B cell (primary cell): ENCODE measurements at places on chromosomes 6 and 20. TPM values are rescaled to one million over a fixed set of nuclear protein-coding genes. Genes with fewer than 3 reads are reported as not detected.

DNA sequence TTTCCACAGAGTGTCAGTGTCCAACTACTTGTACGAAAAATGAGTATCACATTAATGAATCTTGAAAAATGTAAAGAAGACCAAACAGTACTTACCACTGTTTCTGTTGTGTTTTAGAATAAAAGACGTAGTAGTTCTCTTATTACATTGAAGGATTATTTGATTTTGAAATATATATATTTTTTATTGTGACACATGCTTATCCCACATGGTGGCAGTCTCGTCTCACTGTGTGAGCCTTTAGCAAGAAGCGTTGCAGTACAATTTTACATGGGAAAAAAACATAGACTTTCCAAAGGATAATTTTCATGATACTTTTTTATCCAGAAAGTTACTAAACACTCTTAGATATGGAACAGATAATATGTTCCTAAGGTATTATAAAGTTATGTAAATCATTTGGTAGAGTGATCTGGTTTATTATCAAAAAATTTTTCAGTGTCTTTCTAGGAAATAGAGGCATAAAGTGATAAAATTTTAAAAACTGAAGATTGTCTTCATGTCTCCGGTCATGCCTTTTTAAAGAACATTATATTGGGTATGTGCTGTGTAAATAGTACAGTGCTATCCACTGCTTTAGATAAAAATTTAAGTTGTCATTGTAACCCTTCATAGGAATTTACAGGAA, 117.5 kb upstream of the SAMD5 start:
- no peak for DNase-seq
- H3K27me3 ChIP-seq: no peaks in the 10 kb centered on the region
- no peak overlapping the region for H3K27ac ChIP-seq
- H3K36me3 ChIP-seq: no peaks in the 10 kb centered on the region
- no peaks in the 10 kb centered on the region for H3K4me1 ChIP-seq

DNA sequence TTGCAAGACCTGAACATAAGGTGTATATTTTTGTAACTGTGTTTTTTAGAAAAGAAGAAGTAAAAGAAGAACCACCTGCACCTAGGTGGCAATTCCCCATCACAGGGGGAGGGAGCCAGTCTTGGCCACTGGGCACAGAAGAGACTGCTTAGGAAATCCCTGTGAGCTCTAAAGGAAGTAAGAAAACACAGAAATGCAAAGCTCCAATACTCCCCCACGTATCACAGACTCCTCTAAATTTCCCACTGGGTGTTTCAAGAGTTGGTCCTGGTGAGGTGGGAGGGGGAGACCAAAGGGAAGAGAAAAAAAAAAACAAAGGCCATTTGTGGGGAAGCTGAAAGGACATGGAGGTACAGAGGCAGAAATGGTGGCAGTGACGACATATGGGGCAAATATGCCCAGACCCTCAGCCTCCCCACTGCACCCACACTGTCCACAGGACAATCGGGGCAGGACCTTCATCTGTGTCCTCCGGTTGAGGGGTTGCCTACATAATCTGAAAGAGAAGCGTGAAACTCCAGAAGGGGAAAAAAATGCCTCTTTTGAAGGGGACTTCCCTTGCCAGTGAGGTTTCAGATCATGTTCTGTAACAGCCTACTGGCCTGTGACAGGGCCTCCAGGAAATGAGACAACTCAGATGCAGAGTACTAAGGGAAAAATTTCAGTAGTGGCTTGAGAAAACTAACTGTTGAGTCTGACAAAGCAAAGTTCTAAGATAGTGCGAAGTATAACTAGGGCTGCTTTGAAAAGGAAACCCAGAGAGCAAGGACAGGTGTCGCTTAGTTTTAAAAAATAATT, 226.2 kb upstream of the MARCKS start:
- no peaks in the 10 kb centered on the region for H3K27me3 ChIP-seq
- H3K36me3 ChIP-seq: no peaks in the 10 kb centered on the region
- H3K4me1 ChIP-seq: peaks cover 92% of the 10 kb centered on the region
- peak overlapping the region; percentile 36 for H3K4me3 ChIP-seq

DNA sequence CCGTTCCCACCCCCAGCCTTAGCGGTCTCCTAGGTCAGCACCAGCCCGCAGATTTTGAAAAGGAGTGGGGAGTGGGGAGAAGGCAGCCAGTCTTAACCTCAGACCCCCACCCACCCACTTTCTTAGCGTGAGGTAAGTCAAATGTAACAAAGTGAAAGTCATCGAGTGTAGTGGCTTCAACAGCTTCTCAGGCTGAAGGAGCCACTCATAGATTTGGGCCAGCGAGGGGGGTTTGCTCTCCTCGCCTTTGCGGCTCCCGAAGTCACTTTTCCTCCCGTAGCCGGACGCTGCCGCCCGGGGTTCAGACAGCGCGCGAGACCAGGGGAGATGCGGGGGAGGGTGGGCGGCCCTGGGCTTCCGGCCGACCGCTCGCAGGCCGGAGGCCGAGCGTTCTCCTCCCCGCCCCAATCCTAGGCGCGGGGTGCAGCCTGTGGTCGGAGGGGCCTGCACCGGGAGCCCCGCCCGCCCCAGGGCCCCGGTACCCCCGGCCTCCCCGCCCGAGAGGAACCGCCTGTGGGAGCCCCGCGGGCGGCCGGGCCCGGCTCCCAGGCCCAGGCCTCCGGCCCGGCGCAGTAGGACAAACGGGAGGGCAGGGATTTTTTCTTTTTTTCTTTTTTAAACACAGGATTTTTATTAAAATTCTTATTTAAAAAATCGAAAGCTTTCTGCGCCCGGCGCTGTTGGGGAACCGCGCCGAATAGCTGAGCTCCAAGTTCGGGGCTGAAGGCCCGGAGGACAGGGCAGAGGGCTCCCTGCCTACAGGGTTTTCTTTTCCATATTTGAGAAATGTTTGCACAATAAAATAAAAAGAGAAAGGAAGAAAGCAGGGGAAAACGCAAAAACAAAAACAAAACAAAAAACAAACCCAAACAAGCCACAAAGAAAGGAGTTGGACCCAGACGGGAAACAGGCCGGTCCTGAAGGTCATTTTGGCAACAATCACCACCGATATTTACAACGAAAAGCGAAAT, 3.2 kb downstream of the NKX2-2 start:
- peaks cover 52% of the 10 kb centered on the region for H3K4me1 ChIP-seq
- H3K36me3 ChIP-seq: no peaks in the 10 kb centered on the region
- peak overlapping the region; percentile 56 for H3K4me3 ChIP-seq
- DNase-seq: peak; percentile 35
- peaks cover 69% of the 10 kb centered on the region for H3K27me3 ChIP-seq
- H3K27ac ChIP-seq: no peak overlapping the region

DNA sequence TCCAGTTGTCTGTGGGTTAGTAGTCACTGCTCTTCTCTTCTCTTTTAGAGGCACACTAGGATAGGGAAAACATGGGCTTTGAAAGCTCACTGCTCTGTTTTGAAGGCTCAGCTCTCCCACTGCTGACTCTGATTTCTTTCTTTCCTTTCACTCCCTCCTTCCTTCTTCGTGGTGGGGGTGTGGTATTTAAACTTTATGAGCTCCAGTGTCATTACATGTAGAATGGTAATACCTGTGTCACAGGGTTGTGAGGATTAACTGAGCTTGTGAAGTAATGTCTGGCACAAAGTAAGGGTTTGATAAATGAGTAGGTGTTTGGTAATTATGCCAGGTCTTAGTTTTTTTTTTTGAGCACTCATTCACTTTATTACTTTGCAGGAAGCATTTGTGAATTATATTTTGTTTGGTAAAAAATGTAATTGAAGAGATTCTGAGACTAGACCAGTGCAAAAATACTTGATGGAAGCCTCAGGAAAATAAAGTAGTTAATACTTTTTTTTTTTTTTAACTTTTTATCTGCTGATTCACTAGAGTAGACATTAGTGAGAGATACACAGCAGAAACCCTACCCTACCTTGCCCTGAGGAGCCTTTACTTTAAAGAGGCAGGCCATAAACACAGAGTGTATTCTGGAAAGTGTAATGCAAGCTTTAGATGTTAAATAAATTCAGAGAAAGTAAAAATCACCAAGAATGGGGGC, 17.3 kb downstream of the SMAP1 start:
- H3K27ac ChIP-seq: no peak overlapping the region
- DNase-seq: no peak

GRCh38 chr6:163866192-163866591, 451.7 kb downstream of the QKI start:
- no peak overlapping the region for H3K27ac ChIP-seq
- no peak for DNase-seq
- no peaks in the 10 kb centered on the region for H3K4me1 ChIP-seq
- no peak overlapping the region for H3K4me3 ChIP-seq

DNA sequence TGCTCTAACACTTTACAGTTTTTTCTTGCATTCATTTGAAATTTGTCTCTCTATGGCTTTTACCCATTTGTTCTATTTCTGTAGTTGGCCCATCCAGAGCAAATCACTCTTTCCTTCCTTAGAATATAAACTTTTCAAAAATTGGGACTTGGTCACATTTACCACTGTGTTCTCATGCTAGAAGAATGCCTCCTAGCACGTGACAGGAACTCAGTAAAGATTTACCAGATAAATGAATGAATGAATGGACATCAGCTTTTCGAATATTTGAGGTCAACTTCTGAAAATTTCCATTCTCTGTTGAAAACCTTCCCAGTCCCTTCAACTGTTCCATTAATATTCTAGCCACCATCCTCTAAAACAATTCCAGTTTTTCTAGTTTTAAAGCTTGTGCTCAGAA, 294.5 kb downstream of the CD83 start:
- H3K27ac ChIP-seq: no peak overlapping the region
- H3K36me3 ChIP-seq: no peaks in the 10 kb centered on the region
- DNase-seq: no peak
- H3K4me1 ChIP-seq: no peaks in the 10 kb centered on the region
- H3K4me3 ChIP-seq: no peak overlapping the region

DNA sequence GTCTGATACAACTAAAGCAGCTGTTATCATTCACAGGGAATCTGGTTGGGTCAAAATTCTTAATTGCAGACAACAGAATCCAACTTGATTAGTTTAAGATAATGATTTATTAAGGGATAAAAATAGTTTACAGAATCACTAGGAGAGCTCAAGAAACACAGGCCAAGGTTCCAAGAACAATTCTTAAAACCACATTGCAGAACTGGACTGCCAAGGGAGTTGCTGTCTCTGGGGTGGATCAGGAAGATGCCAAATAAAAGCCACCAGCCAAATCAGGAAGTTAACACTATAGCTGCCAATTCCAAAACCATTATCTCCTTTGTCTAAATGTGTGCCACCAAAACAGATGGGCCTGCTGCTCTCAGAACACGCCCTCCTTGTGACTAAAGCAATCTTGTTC, 53.7 kb downstream of the NUDT3 start:
- DNase-seq: no peak
- H3K27ac ChIP-seq: no peak overlapping the region

GRCh38 chr20:1376408-1377270, 16.2 kb downstream of the FKBP1A start:
- no peak overlapping the region for H3K4me3 ChIP-seq
- DNase-seq: peak; percentile 70
- peaks cover 3% of the 10 kb centered on the region for H3K36me3 ChIP-seq
- H3K4me1 ChIP-seq: peaks cover 46% of the 10 kb centered on the region

GRCh38 chr6:3905945-3906845, 57.0 kb downstream of the FAM50B start:
- no peak overlapping the region for H3K27ac ChIP-seq
- H3K4me3 ChIP-seq: no peak overlapping the region
- H3K36me3 ChIP-seq: no peaks in the 10 kb centered on the region

The FILIP1 gene
- not detected in 2 replicates for total RNA-seq

GRCh38 chr6:43275801-43276576, 22.1 kb upstream of the SLC22A7 start:
- no peaks in the 10 kb centered on the region for H3K27me3 ChIP-seq
- peaks cover 29% of the 10 kb centered on the region for H3K4me1 ChIP-seq
- peak; percentile 78 for DNase-seq
- peak overlapping the region; percentile 48 for H3K4me3 ChIP-seq

The IRF4 gene
- 129 and 142 TPM in 2 replicates for total RNA-seq

The MAS1 gene
- total RNA-seq: not detected in 2 replicates

The CST5 gene
- not detected in 2 replicates for total RNA-seq

- H3K4me3 ChIP-seq: no peak overlapping the region
- H3K27ac ChIP-seq: no peak overlapping the region
- no peaks in the 10 kb centered on the region for H3K27me3 ChIP-seq
- H3K36me3 ChIP-seq: no peaks in the 10 kb centered on the region
Observed at GRCh38 chr20:7459083-7459482, 481.2 kb downstream of the HAO1 start.

GRCh38 chr6:26445934-26446667, 5.8 kb downstream of the BTN3A3 start:
- H3K27me3 ChIP-seq: no peaks in the 10 kb centered on the region
- DNase-seq: peak; percentile 26
- peaks cover 22% of the 10 kb centered on the region for H3K4me1 ChIP-seq
- H3K27ac ChIP-seq: peak overlapping the region; percentile 58

DNA sequence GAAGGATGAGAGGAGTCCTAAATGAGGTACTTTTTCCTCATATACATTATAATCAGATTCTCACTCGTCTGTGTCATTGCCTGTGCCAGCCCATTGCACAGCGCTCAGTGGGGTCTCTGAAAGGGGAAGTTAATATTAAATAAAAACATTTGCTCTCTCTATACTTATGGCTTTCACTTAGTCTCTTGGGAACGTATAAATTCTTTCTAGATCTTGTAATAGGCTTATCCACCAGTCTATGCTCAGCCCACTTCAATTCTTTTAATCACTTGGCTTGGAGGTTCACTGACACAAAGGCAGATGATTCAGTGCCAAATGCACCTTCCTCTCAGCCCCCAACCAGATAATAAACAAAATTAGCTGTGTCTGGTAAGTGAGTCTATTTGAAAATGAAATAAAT, 164.3 kb upstream of the OGFRL1 start:
- no peak overlapping the region for H3K27ac ChIP-seq
- no peaks in the 10 kb centered on the region for H3K27me3 ChIP-seq
- H3K36me3 ChIP-seq: no peaks in the 10 kb centered on the region
- DNase-seq: peak; percentile 15

The HLA-DOA gene
- total RNA-seq: 209 TPM in 2 replicates

The ADGRB3 gene
- total RNA-seq: not detected in 2 replicates

GRCh38 chr6:11206576-11206975, 25.9 kb downstream of the NEDD9 start:
- H3K36me3 ChIP-seq: no peaks in the 10 kb centered on the region
- H3K4me3 ChIP-seq: no peak overlapping the region
- DNase-seq: no peak

DNA sequence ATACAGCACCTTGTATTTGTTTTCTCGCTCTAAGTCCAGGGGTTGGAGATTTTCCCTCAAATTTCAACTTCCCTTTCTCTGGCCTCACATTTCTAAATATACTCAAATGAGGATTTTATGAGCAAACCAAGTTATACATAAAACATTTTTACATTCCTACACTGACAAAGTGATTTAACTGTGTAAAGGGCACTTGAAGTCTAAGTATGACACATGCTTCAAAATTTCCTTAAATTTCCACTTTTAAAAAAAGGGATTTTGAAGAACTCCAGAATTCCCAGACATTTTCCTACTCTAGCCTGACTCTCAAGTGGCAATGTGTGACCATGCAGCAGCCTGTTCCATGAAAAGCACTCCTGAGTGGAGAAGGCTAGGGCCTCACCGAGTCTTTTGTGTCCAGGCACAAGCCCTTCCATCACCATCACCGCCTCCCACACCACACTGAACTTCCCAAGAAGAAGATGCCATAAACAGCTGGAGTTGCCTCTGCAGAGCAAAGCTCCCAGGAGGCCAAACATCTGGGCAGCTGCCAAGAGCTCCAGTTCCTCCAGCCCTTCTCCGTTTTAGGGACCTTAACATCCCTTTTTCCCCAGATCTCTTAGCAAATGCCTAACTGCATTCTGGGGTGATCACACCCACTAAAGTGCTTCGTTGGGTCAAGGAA, 68.9 kb downstream of the NCR2 start:
- H3K27me3 ChIP-seq: peaks cover 4% of the 10 kb centered on the region
- DNase-seq: no peak
- H3K36me3 ChIP-seq: no peaks in the 10 kb centered on the region
- H3K27ac ChIP-seq: no peak overlapping the region
- H3K4me1 ChIP-seq: no peaks in the 10 kb centered on the region

The HLA-DMB gene
- total RNA-seq: 587 and 593 TPM in 2 replicates
